RWPE2 (cell line): ENCODE measurements at places on chromosomes 16 and 17.
A peak's percentile ranks its signal among the peaks of the same experiment; 100 is the strongest.

DNA sequence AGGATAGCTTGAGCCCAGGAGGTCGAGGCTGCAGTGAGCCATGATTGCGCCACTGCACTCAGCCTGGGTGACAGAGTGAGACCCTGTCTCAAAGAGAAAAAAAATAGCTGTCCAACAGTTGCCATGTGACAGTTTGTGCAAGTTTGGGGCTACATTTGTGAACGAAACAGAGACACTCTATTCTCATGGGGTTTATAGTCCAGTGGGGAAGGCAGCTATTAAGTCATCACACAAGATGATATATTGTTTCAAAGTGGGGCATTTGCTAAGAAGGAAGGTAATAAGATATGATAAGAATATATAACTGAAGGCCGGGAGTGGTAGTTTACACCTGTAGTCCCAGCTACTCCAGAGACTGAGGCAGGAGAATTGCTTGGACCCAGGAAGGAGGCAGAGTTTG lies 73.3 kb downstream of the RBBP6 start:
- no peak for DNase-seq

GRCh38 chr17:65170839-65171238 lies 33.7 kb downstream of the RGS9 start:
- no peak for DNase-seq

DNA sequence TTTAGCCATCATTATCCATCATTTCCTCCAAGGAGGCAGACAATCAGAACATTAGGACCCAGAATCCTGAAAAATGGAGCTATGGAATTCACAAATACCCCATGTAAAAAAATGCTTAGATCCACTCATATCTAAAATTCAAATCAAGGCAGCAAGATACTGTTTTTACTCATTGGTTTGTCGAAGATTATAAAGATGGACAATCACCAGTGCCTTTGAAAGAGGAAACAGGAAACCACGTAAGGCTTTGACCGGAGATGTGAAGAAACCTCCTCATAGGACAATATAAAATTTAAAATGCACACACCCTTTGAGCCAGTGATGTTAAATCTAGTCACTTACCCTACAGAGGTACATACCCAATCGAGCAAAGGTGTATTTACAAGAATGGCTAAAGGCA lies 130.0 kb downstream of the XYLT1 start:
- no peak for DNase-seq

DNA sequence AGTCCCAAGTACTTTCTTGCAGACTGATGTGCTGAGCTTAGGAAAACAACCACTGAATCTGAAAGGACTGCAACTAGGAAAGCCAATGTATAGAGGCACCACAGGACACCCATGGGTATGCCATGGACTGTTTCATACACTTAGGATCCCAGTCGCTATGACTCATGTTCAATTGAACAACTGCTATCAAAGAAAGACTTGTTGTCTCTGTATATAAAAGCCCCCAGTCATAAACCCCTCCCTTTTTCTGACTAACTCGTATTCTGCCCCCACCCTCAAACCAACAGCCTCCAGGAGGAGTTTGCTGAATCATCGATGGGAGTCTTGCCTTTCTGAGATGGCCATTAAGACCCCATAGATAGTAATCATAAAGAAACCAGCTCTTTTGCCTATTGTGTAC lies 205.4 kb downstream of the ANKFN1 start:
- DNase-seq = no peak

DNA sequence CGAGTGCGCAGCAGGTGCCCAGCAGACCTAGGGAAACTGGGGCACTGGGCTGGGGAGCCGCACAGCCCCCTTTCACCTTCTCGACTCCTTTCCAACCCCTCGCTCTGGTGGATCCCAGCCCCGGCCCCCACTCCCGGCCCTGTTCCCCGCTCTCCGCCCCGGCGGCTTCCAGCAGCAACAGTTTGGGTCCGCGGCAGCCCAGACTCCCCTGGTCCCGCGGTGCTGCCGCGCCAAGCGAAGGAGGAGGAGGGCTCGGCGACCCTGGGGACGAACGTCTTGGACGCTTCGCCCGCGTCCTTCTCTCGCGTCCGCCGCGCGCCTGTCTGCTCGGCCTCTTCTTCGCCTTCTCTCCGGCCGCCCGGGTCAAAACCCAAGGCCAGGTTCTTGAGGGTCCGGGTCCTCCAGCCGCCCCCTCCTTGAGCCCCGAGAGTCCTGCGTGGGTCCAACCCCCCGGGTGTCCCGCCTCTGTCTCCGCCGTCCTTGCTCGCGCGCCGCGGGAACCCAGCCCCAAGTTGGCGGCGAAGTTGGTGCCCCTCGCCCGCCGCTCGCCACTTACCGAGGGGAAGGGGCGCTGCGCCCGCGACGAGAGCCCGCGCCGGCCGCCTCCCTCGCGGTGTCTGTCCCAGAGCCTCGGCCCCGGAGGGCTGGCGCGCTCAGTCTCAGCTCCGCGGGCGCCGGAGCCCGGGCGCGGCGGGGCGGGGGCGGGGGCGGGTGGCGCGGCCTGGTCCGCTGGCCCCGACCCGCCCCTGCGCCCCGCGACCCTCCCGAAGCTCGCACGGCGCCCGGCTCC lies 1.4 kb upstream of the GRIN2C start:
- DNase-seq = no peak

DNA sequence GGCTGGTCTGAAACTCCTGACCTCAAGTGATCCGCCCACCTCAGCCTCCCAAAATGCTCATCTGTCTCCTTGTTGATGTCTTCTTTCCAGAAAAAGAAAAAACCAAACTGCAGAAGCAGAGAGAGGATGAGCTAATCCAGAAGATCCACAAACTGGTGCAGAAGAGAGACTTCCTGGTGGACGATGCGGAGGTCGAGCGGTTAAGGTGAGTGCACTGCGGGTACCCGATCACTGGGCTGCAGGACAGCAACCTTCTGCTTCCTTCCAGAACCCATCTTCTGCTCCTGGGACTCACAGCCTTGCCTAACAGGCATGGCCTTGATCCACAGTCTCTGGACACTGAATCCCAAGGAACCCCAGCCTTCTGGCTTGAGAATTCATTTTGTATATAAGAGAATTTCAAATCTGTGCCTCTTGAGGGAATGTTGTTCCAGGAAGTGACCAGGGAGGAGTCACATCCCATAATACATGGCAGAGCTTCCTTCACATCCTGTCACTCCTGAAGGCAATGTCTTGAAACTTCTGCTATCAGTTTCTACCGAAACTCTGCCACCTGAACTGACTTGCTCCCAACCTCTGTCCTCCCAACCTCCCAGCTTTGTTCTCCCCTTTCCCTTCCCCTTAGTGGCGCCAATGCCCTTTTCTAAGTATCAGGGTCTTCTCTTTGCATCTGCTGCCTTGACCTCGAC lies 61.7 kb downstream of the MARF1 start:
- DNase-seq = no peak

DNA sequence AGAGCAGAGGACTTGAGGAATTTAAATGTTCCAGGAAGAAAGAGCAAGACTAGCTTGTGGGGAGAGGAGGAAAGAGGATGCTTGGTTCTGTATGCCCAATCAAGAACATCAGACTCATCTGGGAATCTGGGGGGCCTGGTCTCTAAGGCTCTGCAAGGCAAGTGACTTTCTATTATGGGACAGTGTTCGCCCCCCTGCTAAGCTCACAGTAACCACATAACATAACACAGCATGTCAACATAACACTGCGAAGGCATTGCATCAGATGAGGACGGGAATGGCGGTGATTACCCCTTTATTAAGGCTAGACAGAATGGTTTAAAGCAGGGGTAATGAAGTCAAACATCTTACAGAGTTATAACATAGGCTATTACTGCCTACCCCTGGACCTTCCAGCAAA lies 176.6 kb upstream of the IRX6 start:
- DNase-seq = no peak

- peak; percentile 93 for DNase-seq
These were observed 25.0 kb downstream of the TEX14 start for GRCh38 chr17:58666858-58667267.

GRCh38 chr17:60602385-60602742 lies 2.4 kb downstream of the PPM1D start:
- DNase-seq = no peak

DNA sequence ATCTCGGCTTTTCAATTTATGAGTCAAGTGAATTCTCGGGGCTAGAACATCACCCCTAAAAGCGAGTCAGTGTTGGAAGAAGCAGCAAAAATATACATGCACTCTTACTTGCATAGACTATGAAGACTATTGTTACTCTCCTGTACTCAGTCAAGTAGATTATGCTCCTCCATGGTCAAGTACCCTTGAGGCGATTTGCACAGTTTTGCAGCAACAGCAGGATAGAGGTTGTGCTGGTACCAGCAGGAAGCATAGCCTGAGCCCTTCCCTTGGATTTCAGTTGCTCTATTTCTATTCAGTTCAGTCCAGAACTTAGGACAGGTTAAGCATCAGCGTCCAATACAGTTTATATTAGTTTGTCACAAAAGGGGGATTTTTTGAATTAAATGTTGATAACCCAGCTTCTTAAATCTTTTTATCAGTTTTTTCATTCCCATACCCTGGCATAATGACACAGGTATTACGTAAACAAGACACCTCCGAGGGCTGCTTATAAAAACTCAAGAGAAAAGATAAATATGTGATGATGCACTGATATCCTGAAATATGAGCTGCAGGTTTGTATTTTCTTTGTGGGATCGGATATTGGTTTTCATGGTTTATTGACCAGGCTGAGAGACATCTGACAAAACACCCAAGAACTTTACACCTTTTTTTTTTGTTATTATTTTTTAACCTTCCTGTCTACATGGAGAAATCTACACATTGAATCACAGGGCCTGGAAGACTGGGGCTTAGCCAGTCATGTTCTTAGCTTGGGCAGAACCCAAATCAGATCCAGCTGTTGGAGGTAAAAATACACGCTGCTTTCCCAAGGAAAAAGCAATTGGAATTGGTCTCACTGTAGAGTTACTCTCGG lies 144.1 kb downstream of the PITPNC1 start:
- no peak for DNase-seq

GRCh38 chr17:20992987-20993862 lies 49.6 kb downstream of the USP22 start:
- no peak for DNase-seq

DNA sequence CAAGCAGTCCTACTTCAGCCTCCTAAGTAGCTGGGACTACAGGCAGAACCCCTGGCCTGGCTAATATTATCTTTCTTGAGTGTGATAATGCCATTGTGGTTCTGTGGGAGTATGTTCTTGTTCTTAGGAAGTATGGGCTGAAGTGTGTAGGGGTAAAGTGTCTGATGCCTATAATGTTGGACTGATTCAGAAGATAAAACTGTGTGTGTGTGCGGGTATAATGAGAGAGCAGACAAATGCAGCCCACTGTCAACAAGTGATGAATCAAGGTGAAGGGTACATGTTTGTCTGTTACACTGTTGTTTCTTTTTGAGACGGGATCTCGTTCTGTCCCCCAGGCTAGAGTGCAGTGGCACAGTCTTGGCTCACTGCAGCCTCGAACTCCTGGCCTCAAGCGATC lies 127.5 kb downstream of the CLEC16A start:
- DNase-seq = no peak

DNA sequence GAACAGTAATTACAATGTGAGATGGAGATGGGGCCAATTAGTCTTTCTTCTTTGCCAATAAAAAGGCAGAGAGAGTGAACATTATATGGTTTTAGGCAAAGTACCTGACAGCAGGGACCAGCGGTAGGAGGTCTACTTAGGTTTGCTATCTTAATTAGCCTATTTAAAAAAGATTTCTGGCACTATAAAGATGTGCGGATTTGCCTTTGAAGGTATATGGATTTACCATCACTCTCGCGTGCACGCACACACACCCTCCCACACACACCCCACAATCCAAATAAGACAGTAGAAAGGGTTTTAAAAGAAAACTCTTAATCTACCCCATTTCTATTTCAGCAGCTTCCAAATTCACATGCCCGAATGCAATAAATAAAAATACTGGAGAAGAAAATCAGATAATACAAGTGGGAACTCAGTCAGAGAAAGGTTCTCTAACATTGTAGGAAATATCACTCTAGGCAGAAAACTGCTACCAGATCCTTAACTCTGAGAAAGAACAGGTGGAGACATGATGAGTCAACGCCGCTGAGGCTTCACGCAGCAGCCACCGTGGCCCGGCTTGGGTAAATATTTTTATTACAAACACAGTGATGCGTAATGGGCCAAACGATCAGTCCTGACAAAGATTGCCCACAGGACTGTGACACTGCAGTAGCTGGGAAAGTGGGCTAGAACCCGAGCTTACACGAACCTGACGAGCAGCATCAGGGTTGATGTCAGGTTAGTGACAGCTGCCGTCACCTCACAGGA lies 66.6 kb upstream of the AXIN2 start:
- no peak for DNase-seq

GRCh38 chr16:28059841-28060575 lies 3.5 kb downstream of the GSG1L start:
- no peak for DNase-seq

DNA sequence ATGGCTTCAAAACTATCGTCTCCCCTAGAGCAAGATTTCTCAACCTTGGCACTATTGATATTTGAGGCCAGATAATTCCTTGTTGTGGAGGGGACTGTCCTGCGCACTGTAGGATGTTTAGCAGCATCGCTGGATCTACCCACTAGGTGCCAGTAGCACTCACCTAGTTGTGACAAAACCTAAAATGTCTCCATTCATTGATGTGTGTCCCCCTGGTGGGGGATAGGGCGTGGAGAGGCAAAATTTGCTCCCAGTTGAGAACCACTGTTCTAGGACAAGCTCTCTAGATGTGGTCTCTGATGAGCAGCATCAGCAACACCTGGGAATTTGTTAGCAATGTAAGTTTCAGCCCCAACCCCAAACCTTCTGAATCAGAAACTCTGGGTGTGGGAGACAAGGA lies 259.0 kb downstream of the XYLT1 start:
- no peak for DNase-seq

GRCh38 chr17:71004413-71004812 lies 835.1 kb downstream of the KCNJ2 start:
- no peak for DNase-seq

DNA sequence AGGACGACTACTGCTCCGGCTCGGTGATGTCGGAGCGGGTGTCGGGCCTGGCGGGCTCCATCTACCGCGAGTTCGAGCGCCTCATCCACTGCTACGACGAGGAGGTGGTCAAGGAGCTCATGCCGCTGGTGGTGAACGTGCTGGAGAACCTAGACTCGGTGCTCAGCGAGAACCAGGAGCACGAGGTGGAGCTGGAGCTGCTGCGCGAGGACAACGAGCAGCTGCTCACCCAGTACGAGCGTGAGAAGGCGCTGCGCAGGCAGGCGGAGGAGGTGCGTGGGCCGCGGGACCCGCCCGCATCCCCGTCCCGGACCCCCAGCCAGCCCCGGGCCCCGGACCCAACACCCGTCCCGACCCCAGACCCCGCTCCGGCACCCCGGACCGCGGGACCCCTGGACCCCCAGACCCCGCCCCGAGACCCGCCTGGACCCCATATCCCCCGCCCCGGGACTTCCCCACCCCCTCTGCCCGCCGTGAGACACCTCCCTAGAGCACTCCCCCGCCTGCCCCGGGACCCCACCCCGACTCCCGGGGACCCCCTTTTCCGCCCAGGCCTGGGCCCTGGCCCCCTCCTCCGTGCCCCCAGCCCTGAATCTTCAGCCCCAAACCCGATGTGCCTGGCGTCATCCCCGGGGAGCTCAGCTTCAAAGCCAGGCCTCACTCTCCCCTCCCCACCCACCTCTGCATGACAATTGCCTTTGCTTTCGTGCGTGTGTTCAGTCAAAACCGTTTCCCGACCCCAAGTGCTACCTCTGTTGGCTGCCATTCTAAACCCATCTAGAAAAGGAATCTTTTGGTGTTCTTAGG lies 594 bp downstream of the MAPK8IP3 start:
- no peak for DNase-seq

GRCh38 chr17:78697554-78698343 lies 84.3 kb downstream of the CYTH1 start:
- no peak for DNase-seq
